ENCODE measurements at places on chromosomes 1 and 21.

DNA sequence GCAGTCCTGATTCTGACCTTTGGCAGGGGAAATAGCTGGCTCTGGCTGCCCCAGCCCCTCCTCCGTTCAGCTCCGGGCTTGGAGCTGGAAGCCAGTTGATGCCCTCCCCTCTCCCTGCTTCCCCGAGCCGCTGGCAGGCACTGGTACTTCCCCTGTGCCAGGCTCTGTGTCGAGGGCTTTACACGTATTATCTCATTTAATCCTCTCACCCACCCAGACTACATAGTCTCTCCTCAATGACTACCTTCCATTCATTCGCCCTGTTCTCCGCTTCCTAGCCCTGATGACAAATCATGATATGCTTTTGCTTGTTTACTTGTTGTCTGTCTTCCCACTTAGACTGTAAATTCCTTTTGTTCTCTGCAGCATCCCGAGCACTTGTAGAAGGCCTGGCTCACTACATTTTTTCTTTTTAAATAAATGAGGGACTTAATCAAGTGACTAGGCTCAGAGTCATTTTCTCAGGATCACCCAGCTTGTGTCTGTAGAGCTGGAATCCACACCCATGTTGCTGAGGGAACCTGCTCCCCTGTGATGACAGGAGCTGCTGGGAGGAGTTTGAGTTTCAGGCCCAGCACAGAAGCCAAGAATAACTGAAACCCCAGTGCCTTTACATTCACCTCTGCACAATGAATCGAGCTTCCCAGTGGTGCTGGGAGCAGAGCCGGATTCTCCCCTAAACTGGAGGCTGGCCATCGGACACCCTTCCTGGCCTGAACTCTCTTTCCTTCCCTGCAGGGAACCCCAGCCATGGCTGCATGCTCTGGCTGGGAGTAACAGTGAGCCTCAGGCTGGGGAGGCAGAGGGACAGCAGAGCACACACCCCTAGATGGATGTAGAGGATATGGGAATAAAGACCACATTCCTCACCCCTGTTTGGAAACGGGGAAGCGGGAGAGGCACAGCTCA is 58.3 kb downstream of the UBIAD1 start:
- H3K27me3 ChIP-seq = no peaks in the 10 kb centered on the region
- H3K27ac ChIP-seq = no peak overlapping the region
- no peaks in the 10 kb centered on the region for H3K4me1 ChIP-seq
- no peak overlapping the region for H3K4me3 ChIP-seq
- H3K36me3 ChIP-seq = no peaks in the 10 kb centered on the region

GRCh38 chr1:17653276-17653675 is 101.9 kb upstream of the ACTL8 start:
- no peak for DNase-seq
- H3K4me3 ChIP-seq = no peak overlapping the region
- no peaks in the 10 kb centered on the region for H3K4me1 ChIP-seq
- no peaks in the 10 kb centered on the region for H3K27me3 ChIP-seq
- no peaks in the 10 kb centered on the region for H3K36me3 ChIP-seq

- no peaks in the 10 kb centered on the region for H3K4me1 ChIP-seq
- H3K27me3 ChIP-seq = peaks cover 13% of the 10 kb centered on the region
- H3K27ac ChIP-seq = no peak overlapping the region
- DNase-seq = no peak
- no peak overlapping the region for H3K4me3 ChIP-seq
Observed at GRCh38 chr21:25127007-25127406, 480.3 kb downstream of the MRPL39 start.

GRCh38 chr1:11311816-11312755 is 39.1 kb downstream of the UBIAD1 start:
- no peaks in the 10 kb centered on the region for H3K36me3 ChIP-seq
- no peaks in the 10 kb centered on the region for H3K27me3 ChIP-seq
- H3K4me3 ChIP-seq = no peak overlapping the region
- no peak for DNase-seq
- H3K27ac ChIP-seq = no peak overlapping the region

DNA sequence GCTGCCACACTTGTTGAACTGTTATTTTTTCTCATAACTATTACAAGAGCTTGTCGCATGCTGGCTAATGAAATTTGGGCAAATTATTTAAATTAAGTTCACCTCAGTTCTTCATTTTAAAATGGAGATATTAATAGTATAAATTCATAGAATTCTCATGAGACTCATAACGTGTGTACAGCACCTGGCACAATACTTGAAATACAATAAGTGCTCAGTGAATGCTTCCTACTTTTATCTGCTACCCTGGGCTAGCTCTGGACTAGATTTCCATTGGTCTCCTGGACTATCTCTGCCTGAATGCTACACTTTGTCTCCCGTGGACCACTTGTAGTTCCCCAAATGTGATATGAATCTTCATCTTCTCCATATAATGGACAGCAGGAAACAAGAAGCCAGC is 919 bp downstream of the SLAMF6 start:
- H3K27ac ChIP-seq = no peak overlapping the region
- no peaks in the 10 kb centered on the region for H3K36me3 ChIP-seq
- H3K4me3 ChIP-seq = no peak overlapping the region
- peaks cover 15% of the 10 kb centered on the region for H3K4me1 ChIP-seq
- no peaks in the 10 kb centered on the region for H3K27me3 ChIP-seq
- no peak for DNase-seq

DNA sequence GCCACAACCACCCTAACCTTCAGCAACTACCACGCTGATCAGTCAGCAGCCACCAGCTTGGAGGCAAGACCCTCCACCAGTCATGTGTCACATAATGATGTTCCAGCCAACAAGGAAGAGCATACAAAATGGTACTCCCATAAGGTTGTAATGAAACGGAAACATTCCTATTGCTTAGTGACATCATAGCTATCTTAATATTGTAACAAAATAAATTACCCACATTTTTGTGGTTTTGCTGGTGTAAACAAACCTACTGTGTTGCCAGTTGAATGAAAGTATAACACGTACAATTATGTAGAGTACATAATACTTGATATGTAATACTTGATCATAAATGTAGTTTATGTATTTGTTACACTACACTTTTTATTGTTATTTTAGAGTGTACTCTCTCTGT is 1363.2 kb upstream of the ADGRL4 start:
- DNase-seq = no peak
- no peak overlapping the region for H3K4me3 ChIP-seq
- H3K27me3 ChIP-seq = no peaks in the 10 kb centered on the region
- H3K4me1 ChIP-seq = peaks cover 18% of the 10 kb centered on the region

- H3K4me3 ChIP-seq = no peak overlapping the region
- no peak overlapping the region for H3K27ac ChIP-seq
- H3K36me3 ChIP-seq = no peaks in the 10 kb centered on the region
- no peaks in the 10 kb centered on the region for H3K27me3 ChIP-seq
- peaks cover 17% of the 10 kb centered on the region for H3K4me1 ChIP-seq
- no peak for DNase-seq
Observed at GRCh38 chr1:226131639-226132038, 54.9 kb downstream of the ACBD3 start.

GRCh38 chr21:15293240-15293639 is 228.4 kb upstream of the NRIP1 start:
- no peak overlapping the region for H3K4me3 ChIP-seq
- no peaks in the 10 kb centered on the region for H3K27me3 ChIP-seq
- no peaks in the 10 kb centered on the region for H3K36me3 ChIP-seq
- H3K4me1 ChIP-seq = peaks cover 16% of the 10 kb centered on the region
- H3K27ac ChIP-seq = peak overlapping the region; percentile 57

DNA sequence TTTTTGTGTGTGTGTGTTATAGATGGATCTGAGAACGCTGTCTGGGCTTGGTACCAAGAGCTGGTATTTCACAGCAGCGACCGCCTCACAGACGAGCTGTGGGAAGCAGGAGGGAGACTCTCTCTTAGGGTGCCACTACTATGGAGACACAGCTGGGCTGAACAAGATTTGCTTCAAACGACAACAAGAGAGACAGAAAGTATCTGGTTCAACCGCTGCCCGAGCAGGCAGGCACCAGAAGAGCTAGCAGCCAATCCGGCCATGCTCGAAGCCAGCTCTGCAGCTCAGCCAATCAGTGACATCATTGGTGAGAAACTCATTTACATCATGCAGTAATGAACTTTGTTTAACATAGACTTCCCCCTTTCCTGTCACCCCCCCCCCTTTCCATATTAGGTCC is 341.3 kb downstream of the USP25 start:
- DNase-seq = no peak
- H3K4me3 ChIP-seq = no peak overlapping the region
- H3K27me3 ChIP-seq = no peaks in the 10 kb centered on the region
- no peak overlapping the region for H3K27ac ChIP-seq

- no peak overlapping the region for H3K4me3 ChIP-seq
- H3K36me3 ChIP-seq = no peaks in the 10 kb centered on the region
- no peak for DNase-seq
- H3K27ac ChIP-seq = no peak overlapping the region
- no peaks in the 10 kb centered on the region for H3K4me1 ChIP-seq
Observed at GRCh38 chr1:70498666-70499065, 87.6 kb downstream of the CTH start.

DNA sequence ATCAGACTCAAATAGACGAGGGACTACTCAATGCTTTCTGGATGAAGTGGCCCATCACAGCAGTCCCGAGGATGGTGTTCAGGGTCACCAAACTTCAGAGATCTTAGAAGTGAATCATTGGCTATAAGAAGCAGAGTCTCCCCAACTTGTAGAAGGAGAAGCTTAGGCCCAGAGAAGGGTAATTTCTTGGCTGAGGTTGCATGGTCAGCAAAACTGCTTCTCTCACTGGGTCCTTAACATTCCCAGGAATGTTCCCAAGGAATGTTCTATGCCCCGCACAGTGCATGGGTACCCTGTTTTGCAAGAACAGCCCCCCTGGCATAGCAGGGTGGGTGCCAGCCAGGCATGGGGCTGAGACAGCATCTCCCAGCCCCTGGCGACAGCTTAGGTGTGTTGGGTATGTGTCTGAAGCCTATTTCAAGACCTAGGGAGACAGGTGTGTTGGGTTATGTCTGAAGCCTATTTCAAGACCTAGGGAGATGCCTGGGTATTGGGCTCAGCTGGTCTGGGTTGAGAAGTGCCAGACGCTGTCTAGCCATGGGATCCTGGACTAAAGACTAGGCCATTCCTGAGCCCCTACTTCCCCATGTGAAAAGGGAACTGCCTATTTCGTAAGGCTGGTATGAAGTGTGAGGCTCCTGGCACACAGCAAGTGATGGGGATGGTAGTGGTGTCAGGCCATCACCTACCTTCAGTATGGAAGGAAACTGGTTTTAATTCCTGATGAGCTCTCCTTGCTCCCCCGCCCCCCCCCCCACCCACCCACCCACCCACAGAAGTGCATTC is 26.1 kb downstream of the PADI6 start:
- no peaks in the 10 kb centered on the region for H3K36me3 ChIP-seq
- no peak for DNase-seq
- H3K4me1 ChIP-seq = peaks cover 3% of the 10 kb centered on the region
- no peak overlapping the region for H3K27ac ChIP-seq
- no peaks in the 10 kb centered on the region for H3K27me3 ChIP-seq

- H3K4me3 ChIP-seq = no peak overlapping the region
- H3K4me1 ChIP-seq = no peaks in the 10 kb centered on the region
- H3K36me3 ChIP-seq = no peaks in the 10 kb centered on the region
- H3K27me3 ChIP-seq = no peaks in the 10 kb centered on the region
- H3K27ac ChIP-seq = no peak overlapping the region
- no peak for DNase-seq
Observed at GRCh38 chr21:26471099-26471471, 102.0 kb downstream of the CYYR1 start.

All from RWPE2 (cell line).